ENCODE measurements at places on chromosomes 5 and 9.

- no peak for DNase-seq
Observed at GRCh38 chr5:175709276-175709781, 51.5 kb downstream of the HRH2 start.

- no peak for DNase-seq
Observed at GRCh38 chr9:121322037-121322736, 47.9 kb downstream of the STOM start.

DNA sequence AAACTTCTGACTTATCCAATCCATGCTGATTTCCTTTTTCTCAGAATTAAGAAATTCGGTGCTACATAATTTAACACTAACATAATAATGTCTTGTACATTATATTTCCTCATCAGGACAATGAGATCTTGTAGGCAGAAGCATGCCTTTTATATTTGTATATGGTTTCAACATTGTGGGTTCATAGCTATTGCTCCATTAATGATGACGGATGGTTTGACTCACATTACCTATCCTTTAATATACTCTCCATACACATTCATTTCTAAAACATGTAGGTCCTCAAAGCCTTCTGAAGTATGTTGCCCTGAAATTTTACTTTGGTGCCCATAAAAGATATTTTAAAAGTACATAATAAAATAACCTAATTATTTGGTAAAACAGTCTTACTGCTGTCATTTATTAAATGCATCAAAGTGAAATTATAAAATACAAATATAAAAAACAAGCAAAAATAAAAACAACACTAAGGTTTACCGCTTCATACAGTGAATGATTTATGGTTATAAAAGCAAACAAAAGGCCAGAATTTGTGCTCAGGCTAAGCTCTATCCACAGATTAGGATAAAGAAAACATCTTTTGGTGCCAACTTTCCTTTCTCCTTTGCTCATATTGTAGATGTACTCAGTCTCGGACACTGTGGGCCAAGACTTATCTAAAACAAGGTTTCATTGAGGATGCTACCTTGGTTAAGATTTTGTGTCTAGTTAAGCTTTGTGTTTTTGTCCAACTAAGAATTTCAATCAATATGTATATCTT lies 61.2 kb upstream of the GCNT4 start:
- DNase-seq, result no peak

DNA sequence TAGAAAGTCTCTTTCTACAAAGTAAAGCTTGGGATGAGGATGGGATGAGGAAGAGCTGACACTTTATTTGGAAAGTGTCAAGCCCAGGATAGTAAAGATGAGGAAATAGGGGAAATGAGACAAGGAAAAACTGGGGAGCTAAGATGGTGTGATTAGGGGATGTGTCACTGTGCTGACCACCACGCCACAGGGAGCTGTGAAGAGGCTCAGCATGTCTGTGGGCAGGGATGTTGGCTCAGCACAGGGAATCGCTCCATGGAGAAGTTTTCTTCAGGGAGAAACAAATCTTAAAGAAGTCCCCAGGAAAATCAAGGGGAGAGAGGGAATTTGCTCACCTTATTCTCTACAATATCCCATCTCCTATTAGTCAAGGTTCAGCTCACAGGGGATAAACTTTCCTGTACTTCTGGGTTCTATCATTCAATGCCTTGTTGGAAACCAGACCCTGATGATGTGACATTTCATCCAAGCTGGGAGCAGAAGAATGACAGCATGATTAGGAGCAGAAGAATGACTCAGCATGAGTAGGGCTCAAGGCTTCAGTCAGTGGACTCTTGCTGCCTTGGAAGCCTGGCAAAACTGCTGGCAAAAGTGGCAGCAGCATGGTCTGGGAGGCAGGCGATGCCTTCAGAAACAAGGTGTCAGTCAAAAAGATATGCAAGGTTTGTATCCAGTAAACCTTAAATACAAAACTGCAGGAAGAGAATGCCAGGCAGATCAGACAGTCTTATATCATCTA lies 4.9 kb downstream of the HSPB3 start:
- no peak for DNase-seq

DNA sequence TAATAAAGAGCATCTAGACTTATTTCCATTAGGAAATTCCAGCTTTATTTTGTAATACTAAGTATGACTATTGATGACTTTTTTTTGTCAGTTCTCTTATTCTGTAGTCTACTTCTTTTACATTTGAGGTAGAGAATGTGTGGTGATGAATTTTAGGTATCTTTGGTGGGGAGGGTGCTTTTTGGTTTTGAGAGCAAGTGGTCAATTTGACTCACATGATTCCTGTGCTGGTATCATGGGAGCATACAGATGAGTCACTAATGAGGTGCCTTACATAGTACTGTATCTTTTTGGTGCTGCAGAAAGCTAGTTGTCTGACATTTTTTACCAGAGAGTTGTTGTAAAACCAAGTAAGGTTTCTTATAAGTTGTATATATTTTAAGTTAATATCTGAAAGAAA lies 35.3 kb downstream of the ERBIN start:
- no peak for DNase-seq

- no peak for DNase-seq
Observed at GRCh38 chr5:74624501-74624900, 16.0 kb downstream of the ENC1 start.

Measured in T-helper 2 cell (primary cell).